Caco-2 (cell line): ENCODE measurements at places on chromosomes 5 and 9. TPM values are rescaled to one million over a fixed set of nuclear protein-coding genes. Genes with fewer than 3 reads are reported as not detected.

- H3K4me3 ChIP-seq: no peak overlapping the region
- H3K27ac ChIP-seq: no peak overlapping the region
- no peaks in the 10 kb centered on the region for H3K36me3 ChIP-seq
- DNase-seq: peak; percentile 43
- no peaks in the 10 kb centered on the region for H3K4me1 ChIP-seq
These were observed 50.3 kb downstream of the GNAQ start for GRCh38 chr9:77981332-77981731.

GRCh38 chr9:14170973-14171596, 142.9 kb downstream of the NFIB start:
- no peaks in the 10 kb centered on the region for H3K36me3 ChIP-seq
- DNase-seq: no peak
- H3K27me3 ChIP-seq: no peaks in the 10 kb centered on the region
- H3K27ac ChIP-seq: no peak overlapping the region
- H3K4me3 ChIP-seq: no peak overlapping the region

SUSD3 gene
- 2.2 and 2.9 TPM in 2 replicates for total RNA-seq

- no peaks in the 10 kb centered on the region for H3K4me1 ChIP-seq
- no peaks in the 10 kb centered on the region for H3K36me3 ChIP-seq
- no peak for DNase-seq
- no peak overlapping the region for H3K27ac ChIP-seq
- no peak overlapping the region for H3K4me3 ChIP-seq
- no peaks in the 10 kb centered on the region for H3K27me3 ChIP-seq
These were observed 12.1 kb upstream of the PTAR1 start for GRCh38 chr9:69771775-69772418.

DNA sequence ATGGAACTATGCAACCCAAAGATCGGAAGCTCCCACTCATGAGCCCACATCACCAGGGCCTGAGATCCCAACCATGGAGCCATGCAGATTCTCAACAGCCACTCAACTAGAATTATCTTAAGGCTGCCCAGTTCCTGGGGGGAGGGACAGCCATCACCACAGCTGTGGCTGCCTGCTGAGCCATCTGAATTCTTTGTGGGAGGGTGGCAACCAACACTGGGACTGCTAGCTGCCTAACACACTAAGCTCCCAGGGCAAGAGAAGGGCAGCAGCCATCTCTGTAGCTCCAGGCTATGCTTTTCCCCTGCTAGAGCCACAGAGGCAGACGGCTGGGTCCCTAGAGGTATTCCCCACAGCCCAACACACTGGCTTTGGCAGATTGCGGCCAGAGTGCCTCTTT, 251.3 kb upstream of the GRAMD2B start:
- no peaks in the 10 kb centered on the region for H3K27me3 ChIP-seq
- H3K27ac ChIP-seq: no peak overlapping the region
- H3K36me3 ChIP-seq: no peaks in the 10 kb centered on the region

MVB12B gene
- 20.8 and 24.4 TPM in 2 replicates for total RNA-seq

- no peak for DNase-seq
- no peak overlapping the region for H3K4me3 ChIP-seq
- H3K36me3 ChIP-seq: peaks cover 6% of the 10 kb centered on the region
- H3K27me3 ChIP-seq: no peaks in the 10 kb centered on the region
These were observed 5.5 kb downstream of the MRNIP start for GRCh38 chr5:179852993-179853547.

SLC6A3 gene
- not detected in 2 replicates for total RNA-seq

C5orf63 gene
- total RNA-seq: 7.6 and 10.5 TPM in 2 replicates

ESM1 gene
- total RNA-seq: not detected in 2 replicates

TRIM23 gene
- 11.0 and 12.0 TPM in 2 replicates for total RNA-seq

- H3K36me3 ChIP-seq: no peaks in the 10 kb centered on the region
- H3K27me3 ChIP-seq: no peaks in the 10 kb centered on the region
These were observed 14.3 kb downstream of the IL5 start for GRCh38 chr5:132528866-132529634.

JADE2 gene
- 65.3 and 67.6 TPM in 2 replicates for total RNA-seq

- peak overlapping the region; percentile 40 for H3K27ac ChIP-seq
- H3K4me3 ChIP-seq: no peak overlapping the region
- no peaks in the 10 kb centered on the region for H3K27me3 ChIP-seq
These were observed 30.3 kb downstream of the CAST start for GRCh38 chr5:96692441-96692840.

DNA sequence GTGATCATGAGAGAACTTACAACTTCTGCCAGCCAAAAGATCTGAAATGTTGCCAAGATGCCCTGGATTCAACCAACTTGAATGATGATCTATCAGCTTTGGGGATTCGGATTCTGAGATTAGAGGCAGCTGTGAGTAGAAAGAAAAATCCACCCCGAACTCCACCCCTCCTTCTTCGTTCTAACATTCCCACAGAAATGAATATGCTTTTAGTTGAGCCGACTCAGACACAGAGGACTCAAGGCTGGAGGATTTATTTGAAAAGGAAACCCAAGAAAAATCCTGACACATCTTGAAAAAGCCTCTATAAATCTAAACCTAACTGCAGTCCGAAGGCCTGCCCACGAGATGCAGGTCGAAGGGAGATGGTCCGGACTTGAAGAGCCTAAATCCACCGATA, 275.0 kb downstream of the GAS1 start:
- H3K36me3 ChIP-seq: no peaks in the 10 kb centered on the region
- no peak overlapping the region for H3K4me3 ChIP-seq
- DNase-seq: no peak
- H3K4me1 ChIP-seq: no peaks in the 10 kb centered on the region

GRCh38 chr9:93126825-93127368, 7.2 kb downstream of the NINJ1 start:
- H3K27me3 ChIP-seq: no peaks in the 10 kb centered on the region
- H3K36me3 ChIP-seq: no peaks in the 10 kb centered on the region; the same call in 1 of the 2 replicates
- no peak for DNase-seq
- no peaks in the 10 kb centered on the region for H3K4me1 ChIP-seq
- H3K27ac ChIP-seq: no peak overlapping the region
